ENCODE measurements at places on chromosomes 7 and 10.
A peak's percentile ranks its signal among the peaks of the same experiment; 100 is the strongest.

GRCh38 chr10:132319853-132320653 is 11.9 kb upstream of the LRRC27 start:
- DNase-seq: peak; percentile 90

GRCh38 chr10:34696423-34696822 is 118.7 kb downstream of the PARD3 start:
- DNase-seq: peak; percentile 85

DNA sequence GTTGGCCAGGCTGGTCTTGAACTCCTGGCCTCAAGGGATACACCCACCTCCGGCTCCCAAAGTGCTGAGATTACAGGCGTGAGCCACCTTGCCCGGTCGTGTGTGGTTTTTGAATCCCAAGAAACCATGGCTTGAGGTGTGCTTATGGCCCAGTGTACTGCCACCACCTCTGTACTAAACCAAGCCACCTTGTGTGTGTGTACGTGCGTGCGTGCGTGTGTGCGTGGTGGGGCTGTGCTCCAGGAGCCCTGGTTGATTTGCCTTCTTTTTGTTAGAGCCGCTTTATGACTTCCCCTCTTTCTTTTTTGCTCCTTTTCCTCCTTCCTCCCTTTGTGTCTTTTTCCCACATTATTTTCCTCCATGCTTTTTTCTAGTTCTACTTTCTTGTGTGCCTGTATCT is 121.4 kb downstream of the CAMK1D start:
- DNase-seq: no peak

DNA sequence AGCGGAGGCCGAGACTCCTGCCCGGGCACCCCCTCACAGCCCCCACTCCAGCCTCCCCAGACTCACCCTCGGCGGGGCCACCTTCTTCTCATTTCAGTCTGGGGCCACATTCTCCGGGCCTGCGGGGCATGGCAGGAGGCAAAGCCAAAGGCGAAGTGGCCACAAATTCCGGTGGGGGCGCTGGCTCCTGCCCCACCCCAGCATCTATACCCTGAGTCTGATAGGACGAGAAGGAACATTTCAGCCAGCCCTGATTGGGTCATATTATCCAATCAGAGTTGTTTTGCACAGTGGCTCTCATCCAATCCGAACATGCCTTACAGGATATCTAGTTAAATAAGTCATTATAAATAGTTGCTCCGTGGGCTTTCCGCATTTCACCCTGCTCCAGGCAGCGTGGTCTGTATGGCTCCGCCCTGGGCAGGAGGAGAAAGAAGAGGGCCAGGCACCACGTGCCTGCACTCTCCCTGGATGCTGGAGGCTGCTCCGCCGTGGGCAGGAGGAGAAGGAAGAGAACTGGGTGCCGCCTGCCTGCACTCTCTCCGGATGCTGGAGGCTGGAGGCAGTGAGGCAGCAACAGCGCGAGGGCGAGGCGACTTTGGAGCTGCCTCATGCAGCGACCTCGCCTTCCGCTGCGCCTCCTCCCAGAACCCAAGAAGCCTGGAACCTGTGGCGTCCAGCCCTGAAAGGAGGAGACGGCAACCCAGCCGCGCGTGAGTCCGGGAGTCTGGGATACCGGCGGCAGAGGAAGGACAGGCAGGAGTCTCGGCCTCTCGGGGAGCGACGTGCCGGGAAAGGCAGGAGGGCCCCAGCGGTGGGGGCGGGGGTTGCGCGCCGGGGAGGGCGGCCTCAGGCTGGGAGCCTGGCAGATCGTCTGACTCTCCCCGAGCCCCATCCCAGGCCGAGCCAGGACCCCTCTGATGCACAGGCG is 162.9 kb downstream of the ZNF33B start:
- DNase-seq: no peak

- no peak for DNase-seq
Measured at GRCh38 chr10:71526653-71527052, 129.9 kb downstream of the CDH23 start.

DNA sequence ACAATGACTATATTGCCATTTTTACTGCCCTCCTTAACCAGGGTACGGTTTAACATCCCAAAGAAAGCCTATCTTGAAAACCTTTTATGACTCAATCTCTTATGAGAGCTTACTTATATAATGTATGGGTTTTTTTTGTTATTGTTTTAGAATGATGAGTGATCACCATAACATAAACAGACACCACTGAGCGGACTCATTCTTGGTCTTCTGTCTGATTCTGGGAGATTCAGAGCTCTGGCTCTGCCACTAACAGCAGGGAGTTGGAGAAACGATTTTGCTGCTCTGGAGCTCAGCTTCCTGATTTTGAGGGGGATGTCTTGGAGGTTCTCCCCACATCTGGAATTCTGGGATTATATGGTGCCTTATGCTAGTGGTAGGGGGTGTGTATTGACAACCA is 244.1 kb downstream of the FRMD4A start:
- peak; percentile 39 for DNase-seq

DNA sequence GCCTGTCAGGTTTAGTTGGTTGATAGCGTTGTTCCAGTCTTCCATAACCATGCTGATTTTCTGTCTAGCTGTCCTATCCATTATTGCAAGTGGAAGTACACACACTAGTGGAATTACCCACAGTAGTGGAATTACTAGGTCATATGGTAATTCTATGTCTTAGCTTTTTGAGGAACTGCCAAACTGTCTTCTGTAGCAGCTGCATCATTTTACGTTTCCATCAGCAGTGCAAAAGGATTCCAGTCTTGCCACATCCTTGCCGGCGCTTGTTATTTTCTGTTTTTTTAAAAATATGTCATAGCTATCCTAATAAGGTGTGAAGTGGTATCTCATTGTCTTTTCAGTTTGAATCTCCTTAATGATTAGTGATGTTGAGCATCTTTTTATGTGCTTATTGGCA is 17.2 kb upstream of the RHBDD2 start:
- peak; percentile 23 for DNase-seq
